Fibroblast of the conjunctiva (primary cell): ENCODE measurements at places on chromosomes 1 and 21.

DNA sequence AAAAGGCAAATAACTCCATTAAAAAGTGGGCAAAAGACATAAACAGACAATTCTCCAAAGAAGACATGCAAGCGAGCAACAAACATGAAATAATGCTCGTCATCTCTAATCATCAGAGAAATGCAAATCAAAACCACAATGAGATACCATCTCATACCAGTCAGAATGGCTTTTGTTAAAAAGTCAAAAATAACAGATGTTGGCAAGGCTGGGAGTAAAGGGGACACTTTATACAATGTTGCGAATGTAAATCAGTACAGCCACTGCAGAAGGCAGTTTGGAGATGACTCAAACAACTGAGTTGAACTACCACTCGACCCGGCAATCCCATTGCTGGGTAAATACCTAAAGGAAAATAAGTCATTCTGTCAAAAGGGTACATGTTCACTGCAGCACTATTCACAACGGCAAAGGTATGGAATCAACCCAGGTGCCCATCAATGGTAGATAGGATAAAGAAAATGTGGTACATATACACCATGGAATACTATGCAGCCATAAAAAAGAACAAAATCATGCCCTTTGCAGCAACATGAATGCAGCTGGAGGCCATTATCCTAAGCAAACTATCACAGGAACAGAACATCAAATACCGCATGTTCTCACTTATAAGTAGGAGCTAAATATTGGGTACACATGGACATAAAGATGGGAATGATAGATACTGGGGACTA lies 25.9 kb downstream of the TSPAN2 start:
- no peak for DNase-seq

- DNase-seq: no peak
Observed at GRCh38 chr1:226682871-226683814, 55.9 kb downstream of the ITPKB start.

DNA sequence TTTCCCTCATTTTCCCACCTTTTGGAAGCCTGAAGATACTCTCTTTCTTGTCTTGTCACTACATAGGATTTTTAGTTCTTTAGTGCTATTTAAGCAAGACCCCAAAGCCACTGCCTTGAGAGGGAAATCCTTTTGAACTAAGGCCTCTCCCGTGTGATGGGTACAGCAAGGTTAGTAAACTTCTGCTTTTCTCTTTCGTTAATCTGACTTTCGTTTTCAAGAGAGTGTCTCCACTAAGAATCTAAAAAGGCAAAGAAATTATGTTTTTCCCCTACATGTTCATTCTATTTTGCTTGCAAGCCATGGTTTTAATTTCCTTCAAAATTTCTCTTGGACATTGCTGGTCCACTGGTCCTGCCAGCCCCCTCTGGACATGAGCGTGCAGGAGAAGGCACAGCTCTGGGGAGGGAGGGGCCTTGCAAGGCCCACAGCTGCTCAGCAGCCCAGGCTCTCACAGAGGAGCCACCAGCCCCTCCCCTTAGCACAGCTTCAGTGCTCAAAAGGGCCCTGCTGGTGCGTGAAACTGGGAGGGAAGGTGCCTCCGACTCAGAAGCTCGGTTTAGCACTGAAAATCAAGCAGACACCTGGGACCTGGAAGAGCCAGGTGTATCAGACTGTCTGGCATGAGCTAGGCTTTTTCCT lies 210.9 kb upstream of the GALNT2 start:
- DNase-seq: no peak

DNA sequence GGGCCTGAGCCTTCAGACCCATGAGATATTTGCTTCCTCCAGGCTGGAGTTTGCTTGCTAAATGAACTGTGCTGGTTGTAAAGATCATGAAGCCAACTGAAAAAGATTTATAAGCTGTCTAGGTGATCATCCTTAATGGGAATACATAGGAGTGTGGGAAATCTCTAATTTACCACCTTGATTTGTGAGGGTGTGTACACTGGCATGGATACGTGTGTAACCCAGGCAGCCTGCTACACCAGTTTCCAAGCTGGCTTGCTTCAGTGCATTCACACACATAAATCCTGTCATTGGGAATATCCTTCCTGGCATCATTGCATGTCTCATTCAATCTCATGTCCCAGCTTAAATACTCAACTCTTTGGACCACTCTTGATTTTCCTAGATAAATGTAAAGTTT lies 57.6 kb upstream of the GNG12 start:
- no peak for DNase-seq

DNA sequence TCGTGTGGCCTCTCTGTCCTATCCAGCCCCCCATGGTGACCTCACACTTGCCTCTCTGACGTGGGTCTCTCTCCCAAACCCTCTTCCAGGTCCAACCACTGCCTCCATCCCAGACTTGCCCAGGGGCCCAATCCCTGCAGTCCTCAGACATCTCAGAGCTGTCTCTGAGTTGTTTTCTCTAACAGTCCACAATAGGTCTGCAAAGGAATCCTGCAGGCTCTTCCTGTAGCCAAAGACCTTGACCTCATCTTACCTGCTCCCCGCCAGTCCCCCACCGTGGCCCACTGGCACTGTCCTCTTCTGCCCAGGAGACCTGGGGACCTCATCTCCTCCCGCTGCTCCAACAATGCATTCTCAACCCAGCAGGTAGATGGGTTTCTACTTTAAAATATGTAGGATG lies 10.0 kb downstream of the RNF187 start:
- DNase-seq: no peak

- DNase-seq: no peak
Observed at GRCh38 chr1:12194666-12195216, 27.9 kb downstream of the TNFRSF1B start.

DNA sequence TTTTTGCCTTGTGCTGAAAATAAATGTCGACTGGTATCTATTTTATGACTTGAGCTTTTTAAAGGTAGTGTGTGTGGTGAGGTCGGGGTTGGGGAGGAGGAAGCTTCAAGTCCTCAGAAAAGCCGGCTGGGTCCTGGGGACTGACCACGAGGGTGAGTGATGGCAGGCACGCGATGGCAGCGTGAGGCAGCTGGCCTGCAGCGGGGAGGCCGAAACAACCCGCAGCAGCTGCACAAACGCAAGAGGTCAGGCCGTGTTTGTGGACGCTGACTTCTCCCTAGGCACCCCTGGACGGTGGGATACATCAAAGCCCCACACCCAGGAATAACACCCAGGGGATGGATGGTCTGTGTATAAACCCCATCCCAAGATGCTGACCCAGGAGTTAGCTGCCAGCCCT lies 51.4 kb downstream of the ZBTB18 start:
- DNase-seq: no peak

DNA sequence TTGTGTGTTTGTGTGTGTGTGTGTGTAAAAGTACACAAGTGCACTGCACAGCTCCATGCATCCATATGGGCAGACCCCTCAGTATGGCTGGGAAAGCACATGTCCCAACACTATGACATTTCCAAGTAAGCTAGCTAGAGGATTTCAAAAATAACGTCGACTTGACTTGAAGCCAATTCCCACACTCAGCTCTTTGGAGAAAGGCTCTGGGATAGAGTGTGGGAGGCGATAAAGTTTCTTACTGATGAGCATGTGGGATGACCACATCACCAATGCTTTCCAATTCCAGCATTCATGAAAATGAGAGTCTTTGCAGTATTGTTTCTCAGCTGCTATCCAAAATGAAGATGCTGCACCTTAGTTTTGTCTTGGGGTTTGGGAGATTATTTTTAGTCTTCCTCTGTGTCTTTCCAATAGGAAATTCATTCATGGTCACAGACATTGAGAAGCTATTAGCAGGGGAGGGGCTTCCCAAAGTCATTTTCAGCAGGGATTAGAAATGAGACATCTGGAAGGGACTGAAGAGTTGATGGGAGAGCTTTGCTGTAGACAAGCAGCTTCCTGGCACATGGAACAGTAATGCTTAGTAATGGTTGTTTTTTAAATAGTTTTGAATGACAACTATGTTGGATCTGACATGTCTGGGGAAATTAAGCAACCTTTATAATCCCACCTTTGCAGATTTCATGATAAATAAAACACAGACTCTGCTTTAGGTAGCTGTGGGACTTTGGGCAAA lies 143.5 kb downstream of the ASTN1 start:
- DNase-seq: no peak
